ENCODE measurements at places on chromosomes 3 and 15.

GRCh38 chr3:141392416-141392815, 24.1 kb downstream of the ZBTB38 start:
- no peak for DNase-seq

- no peak for DNase-seq
These were observed 53.1 kb downstream of the FAM81A start for GRCh38 chr15:59491062-59491461.

DNA sequence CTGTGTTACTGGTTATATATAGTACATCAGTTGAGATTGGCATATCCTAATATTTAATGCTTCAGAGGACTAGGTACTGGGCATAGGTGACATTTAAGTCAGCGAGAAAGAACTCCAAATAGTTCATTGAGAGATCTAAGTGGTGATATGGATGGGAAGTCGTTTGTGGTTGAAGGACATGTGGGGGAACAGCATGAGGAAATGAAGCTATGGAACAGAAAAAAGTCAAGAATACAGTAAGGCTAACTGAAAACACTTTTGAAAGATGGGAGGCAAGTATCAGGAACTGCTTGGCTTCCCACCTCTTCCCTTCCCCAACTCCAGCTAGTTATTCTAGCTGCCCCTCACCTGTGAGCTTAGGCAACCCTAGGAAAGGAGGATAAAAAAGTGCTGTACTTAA, 3.7 kb upstream of the MYO5A start:
- no peak for DNase-seq

GRCh38 chr3:133479895-133480669, 80.2 kb downstream of the BFSP2 start:
- DNase-seq: no peak

GRCh38 chr15:68551296-68551635, 27.5 kb upstream of the CORO2B start:
- no peak for DNase-seq

DNA sequence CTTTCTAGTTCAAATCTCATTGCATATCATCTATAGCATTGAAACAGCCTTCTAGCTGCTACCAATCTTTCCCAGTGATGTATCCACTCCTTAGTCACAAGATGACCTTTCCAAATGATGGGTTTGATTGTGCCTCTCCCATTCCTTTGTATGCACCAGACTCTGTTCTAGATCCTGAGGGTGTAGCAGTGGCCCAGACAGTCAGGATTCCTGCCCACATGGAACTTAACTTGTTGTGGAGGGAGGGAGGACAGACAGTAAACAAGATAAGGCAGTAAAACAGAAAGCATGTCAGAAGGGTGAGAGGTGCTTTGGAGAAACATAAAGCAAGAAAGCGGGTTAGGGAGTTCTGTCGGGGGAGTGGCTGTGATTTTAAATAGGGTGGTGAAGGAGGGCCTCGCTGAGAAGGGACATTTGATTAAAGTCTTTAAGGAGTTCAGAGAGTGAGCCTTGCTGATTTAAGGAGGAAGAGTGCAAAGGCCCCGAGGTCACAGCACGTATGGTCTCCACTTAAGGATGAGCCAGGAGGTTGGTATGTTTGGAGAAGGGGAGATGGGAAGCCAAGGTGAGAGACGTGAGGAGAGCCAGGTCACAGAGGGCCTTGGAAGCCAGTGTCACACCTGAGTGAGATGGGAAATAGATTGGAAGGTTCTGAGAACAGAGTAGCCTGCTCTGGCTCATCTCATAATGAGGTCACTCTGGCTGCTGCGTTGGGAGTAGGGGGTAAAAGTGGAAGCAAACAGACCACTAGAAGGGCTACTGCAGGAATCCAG, 38.3 kb downstream of the FAM43A start:
- DNase-seq: no peak

- DNase-seq: peak; percentile 35
These were observed 49.1 kb downstream of the HCN4 start for GRCh38 chr15:73319460-73320245.

GRCh38 chr3:169354774-169355501, 308.6 kb downstream of the MECOM start:
- DNase-seq: no peak

GRCh38 chr3:24086617-24087404, 141.7 kb downstream of the NR1D2 start:
- no peak for DNase-seq

- no peak for DNase-seq
These were observed 92.1 kb upstream of the PLSCR4 start for GRCh38 chr3:146342989-146343388.

DNA sequence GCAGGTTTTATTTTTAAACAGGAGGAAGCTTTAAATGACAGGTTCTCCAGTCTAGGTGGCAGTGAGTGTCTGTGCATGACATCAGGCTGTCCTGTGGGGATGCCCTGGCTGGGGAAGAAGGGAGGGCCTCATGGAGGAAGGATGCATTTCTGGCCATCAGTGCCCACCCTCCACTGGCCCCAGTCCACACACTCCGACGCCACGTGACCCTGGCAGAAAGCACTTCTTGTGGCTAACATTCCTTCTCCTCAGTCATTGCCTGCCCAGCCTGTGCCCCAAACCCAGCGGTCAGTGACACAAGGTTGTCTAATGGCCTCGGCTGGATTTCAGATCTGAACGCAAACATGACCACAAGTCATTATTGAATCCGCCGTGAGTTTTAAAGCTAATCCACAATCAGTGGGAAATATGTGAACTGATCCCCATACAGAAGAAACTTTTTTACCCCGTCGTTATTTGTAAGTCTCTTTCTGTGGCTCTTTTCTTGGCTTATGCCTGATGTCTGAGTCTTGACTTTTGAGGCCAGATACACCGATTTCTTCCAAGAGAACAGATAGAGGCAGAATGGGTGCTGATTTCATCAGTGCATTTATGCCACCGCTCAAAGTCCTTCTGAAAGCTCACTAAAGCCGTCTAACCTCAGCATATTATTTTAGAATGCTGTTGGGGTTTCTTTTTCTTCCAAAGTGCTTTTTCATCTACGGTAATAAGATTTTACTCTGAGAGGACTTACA, 17.3 kb upstream of the LRRK1 start:
- no peak for DNase-seq

- DNase-seq: peak; percentile 84
These were observed 41.4 kb upstream of the USP3 start for GRCh38 chr15:63463036-63463435.

DNA sequence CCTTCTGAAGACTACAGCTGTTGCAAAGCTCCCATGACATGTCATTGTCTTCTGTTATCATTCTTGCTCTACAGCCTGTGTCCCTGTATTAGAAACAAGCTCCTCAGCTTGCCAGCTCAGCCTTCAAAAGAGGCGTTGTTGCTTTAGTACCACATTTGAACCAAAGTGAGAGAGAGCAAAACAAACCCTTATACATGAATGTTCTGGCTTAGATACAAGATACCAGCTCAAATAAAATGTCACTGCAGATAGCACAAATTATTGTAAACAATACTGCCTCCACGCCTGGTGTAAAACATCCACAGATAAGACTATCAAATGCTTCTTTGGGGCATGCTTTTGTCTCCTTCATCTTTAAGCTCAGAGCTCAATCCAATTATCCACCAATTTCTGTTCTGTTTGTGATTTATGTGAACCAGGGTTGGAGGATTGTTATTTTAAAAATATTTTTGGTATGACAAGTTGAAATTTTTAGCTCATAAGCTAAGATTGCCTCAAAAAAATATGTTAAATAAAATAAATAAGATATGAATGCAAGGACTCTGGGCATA, 403.6 kb upstream of the CDIN1 start:
- DNase-seq: peak; percentile 81

GRCh38 chr3:122265957-122266356, 59.1 kb upstream of the CSTA start:
- DNase-seq: no peak

GRCh38 chr3:127150513-127151250, 42.2 kb upstream of the PRR23E start:
- no peak for DNase-seq

- DNase-seq: peak; percentile 63
These were observed 864 bp upstream of the NEO1 start for GRCh38 chr15:73051391-73051806.

- DNase-seq: no peak
These were observed 39.4 kb downstream of the CMC1 start for GRCh38 chr3:28280781-28281180.

GRCh38 chr3:128549283-128550112, 56.5 kb upstream of the GATA2 start:
- no peak for DNase-seq

DNA sequence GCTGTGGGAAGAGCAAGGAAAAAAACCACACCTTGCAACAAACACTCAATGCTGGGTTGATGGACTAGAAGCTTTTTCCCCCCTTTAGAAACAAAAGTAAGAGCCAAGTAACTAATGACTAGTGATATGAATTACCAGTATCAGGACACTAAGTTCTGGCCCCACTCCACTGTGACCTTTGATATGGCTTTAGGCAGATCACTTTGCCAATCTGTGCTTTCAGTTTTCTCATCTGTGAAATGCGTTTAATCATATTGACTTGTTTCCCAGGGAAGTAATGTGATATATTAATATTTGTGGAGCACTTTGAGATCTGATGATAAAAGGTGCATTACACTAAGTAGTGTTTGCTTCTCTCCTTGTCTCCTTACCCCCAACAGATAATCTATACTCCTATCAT, 319.3 kb upstream of the SATB1 start:
- no peak for DNase-seq

GRCh38 chr3:49276475-49277382, at the start of gene C3orf62:
TSS of gene C3orf62 (minus strand) at chr3:49277232. CDS start at chr3:49276872, 360 bp downstream.
- peak; percentile 85 for DNase-seq

All from posterior cingulate gyrus (tissue), 11 donors.